Stimulated activated CD8-positive, alpha-beta memory T cell treated with anti-CD3 and anti-CD28 coated beads, Interleukin-15, amount 100 ng/mL, for 4 hours (primary cell): ENCODE measurements at places on chromosomes 7 and 10.

DNA sequence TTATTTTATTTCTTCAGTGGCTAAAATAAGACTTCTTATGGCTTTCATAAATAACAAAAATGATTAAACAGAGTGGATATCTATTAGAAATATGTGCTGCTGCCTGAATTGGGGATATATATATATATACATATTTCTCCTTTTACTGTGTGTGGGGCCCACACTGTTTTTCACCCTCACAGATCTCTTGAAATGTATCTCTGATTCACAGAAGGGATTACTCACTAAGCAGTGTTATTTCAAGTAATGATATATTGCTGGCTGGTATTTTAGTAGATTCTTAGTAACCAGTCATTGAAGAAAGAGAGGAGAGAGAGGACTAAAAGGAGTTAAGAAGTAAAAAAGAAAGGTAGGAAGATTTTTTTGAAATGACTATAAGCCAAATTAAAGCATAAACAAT lies 308.6 kb upstream of the NRP1 start:
- no peak for DNase-seq

DNA sequence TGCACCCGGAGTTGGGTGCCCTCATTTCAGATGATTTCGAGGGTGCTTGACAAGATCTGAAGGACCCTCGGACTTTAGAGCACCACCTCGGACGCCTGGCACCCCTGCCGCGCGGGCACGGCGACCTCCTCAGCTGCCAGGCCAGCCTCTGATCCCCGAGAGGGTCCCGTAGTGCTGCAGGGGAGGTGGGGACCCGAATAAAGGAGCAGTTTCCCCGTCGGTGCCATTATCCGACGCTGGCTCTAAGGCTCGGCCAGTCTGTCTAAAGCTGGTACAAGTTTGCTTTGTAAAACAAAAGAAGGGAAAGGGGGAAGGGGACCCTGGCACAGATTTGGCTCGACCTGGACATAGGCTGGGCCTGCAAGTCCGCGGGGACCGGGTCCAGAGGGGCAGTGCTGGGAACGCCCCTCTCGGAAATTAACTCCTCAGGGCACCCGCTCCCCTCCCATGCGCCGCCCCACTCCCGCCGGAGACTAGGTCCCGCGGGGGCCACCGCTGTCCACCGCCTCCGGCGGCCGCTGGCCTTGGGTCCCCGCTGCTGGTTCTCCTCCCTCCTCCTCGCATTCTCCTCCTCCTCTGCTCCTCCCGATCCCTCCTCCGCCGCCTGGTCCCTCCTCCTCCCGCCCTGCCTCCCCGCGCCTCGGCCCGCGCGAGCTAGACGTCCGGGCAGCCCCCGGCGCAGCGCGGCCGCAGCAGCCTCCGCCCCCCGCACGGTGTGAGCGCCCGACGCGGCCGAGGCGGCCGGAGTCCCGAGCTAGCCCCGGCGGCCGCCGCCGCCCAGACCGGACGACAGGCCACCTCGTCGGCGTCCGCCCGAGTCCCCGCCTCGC lies at the start of gene EGFR:
TSS of gene EGFR (plus strand) at position 657 of the 830 bp plus-strand sequence. CDS start 261 bp downstream, outside the sequence.
- DNase-seq = no peak

DNA sequence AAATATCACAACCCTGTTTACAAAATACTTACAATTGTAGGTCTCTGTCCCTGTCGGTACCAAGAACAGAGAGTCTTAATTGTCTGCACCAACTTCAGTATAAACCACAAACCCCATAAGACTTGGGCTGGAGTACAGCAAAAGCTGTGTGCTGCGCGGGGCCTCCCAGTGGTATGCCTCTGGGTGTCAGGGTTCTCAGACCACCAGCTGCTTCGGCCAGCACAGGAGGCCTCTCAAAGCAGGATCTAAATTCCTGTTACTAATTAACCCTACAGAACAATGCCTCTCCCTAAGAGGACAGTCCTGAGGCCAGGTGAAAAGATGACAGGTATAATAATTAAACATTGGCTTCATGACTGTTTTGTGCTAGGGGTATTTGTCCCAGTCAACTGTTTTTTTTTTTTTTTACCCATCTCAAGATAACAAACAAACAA lies 957 bp upstream of the SVIL start:
- DNase-seq = no peak

GRCh38 chr7:34652809-34653208 lies 5.2 kb upstream of the NPSR1 start:
- DNase-seq = no peak

DNA sequence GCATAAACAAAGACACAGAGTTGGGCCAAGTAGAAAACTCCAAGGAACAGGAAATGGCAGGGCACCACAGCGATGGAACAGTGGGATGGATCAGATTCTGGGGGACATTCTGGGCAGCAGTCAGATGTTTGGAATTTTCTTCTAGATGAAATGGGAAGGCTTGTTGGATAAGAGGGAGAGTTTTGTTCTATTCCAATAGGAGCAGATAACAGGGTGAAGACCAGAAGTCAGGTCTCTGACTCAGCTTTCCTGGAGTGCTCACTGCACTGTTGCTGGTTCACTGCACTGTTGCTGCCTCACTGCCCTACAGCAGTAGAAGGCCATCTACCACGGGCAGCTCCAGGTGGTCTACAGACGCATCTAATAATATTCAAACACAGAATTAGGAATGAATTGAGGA lies 135.6 kb downstream of the ATE1 start:
- DNase-seq = no peak

- no peak for DNase-seq
Measured at GRCh38 chr7:156118248-156118645, 306.0 kb upstream of the SHH start.

- no peak for DNase-seq
Measured at GRCh38 chr7:70529914-70530585, 601.9 kb upstream of the GALNT17 start.

DNA sequence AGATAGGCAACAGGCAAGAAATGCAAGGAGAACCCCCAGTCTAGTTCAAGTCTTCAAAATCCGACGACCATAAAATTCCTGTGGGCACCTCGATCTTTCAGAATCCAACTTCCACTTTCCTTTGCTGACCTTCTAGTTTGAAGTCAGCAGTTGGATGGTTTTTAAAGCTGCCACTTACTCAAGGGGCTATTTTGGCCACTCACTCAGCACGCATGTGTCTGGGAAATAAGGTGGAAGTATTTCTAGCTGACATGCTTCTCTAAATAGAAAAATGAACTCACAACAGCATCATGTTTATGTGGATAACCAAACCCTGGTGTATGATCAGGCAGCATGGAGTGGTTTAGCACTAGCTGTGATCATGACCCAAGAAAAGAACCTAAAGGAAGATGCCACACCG lies at the start of gene NRAP:
TSS of gene NRAP (minus strand) at position 134 of the 400 bp plus-strand sequence. CDS start 159 bp downstream, outside the sequence.
- no peak for DNase-seq

- no peak for DNase-seq
Measured at GRCh38 chr10:100114460-100114859, 32.8 kb upstream of the CPN1 start.
